ENCODE measurements at places on chromosomes 7 and 10. TPM values are rescaled to one million over a fixed set of nuclear protein-coding genes. Genes with fewer than 3 reads are reported as not detected.

DNA sequence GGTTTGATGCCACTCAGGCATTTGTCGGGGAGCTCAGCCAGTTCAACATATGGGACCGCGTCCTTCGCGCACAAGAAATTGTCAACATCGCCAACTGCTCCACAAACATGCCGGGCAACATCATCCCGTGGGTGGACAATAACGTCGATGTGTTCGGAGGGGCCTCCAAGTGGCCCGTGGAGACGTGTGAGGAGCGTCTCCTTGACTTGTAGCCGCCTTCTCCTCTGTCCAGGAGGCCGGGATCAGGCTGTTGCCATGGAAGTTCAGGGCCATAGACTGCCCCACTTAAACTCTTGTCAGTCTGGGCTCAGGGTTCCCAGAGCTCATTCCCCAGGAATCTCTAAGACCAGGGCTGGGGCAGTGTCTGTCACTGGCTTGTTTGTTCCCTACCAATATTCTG, 11.3 kb downstream of the NPTX2 start:
- no peak for DNase-seq

DNA sequence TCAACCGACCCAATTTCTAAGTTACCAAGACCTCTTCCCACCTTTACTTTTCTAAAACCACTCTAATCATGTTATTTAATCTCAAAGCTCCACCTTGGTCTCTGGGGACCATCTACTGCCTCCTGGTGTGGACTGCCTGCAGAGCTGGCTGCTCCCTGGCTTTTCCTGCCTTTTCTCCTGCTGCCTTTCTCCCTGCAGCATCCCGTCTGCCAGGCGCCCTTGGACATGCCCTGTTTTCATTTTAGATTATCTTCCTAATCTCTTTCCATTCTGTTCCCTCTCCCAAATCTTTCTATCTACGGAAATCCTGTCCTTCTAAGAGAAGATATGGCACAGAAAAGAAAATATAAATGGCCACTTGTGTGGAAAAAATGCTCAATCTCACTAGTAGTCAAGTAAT, 23.1 kb downstream of the TCAF1 start:
- no peak for DNase-seq

DNA sequence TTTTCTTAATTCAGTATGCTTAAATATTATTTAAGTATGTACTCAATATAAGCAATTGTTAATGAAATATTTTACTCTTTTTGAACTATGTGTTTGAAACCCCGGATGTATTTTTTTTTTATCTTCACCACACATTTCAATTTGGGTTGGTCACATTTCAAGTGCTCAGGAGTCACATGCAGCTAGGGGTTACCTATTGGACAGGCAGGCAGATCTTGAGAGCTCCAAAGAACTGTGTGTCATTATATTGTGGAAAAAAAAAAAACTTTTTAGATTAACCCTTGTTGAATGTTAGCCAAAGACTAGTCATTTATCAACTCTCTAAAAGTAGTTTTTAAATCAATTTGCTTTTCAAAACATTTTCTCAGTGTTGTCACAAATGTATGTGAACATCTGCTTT, 37.2 kb downstream of the IKZF1 start:
- DNase-seq = no peak

The VSTM4 gene
- 28.7 TPM for polyA plus RNA-seq

DNA sequence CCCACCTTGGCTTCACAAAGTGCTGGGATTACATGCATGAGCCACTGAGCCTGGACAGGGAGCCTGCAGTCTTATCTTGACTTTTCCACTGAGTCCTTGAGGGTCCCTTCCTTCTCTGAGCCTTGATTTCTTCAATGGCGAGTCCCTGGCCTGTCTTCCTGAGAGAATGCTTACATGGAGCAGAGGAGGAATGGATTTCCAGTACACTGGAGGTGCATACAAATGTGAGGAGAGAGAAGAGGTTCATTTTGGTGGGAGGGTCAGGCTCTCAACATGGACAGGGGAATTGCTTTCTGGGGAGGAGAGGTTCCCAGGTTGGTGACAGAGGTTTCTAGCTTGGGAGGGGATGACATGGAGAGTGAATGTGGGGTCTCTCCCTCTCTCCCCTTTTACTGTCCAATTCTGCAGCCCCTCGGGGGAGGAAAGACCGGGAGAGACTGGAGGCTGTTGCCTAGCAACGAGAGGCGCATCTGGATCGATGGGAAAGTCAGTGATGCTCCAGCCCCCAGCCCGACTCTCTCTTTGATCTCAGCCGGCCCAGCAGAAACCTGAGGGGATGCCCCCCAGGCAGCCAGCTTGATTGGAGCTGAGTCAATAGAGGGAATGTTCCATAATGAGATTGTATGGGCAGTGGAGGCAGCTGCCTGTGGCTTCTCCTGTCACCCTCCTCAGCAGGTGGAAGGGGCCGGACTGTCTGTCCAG, 14.8 kb downstream of the SRRM3 start:
- no peak for DNase-seq

DNA sequence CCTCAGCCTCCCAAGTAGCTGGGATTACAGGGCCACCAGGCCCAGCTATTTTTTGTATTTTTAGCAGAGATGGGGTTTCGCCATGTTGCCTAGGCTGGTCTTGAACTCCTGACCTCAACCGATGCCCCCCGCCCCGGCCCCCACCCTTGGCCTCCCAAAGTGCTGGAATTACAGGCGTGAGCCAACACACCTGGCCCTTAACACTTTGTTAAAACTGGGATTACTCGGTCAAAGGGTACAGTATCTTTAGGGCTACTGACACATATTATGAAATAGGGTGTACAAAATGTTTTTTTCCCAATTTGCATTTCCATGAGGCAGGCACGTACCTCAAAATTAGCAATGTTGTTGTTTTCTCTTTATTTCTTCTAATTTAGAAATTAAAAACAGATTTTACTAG, 11.5 kb downstream of the NUDT5 start:
- DNase-seq = no peak

The OR2A42 gene
- polyA plus RNA-seq = 5.2 TPM

The EPO gene
- polyA plus RNA-seq = 0.13 TPM

The CPA5 gene
- polyA plus RNA-seq = 1.4 TPM

DNA sequence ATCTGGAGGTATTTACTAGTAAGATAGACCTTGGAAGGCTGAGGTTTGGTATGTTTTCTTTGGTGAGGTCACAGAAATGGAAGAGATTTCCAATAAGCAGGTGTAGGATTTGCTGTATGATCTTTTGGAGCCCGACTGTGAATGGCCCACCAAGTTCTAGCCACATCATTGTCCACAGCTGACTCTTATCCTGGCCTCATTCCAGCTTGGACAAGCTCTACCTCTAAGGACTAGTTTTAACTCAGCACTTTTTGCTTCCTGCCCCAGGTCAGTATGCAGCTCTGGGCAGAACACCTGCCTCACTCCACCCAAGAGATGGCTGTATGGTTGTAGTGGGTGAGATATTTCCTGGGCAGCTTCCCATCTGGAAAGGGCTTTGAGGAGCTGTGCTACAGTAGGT, 6.1 kb upstream of the CPA4 start:
- DNase-seq = no peak

The PRPS1L1 gene
- polyA plus RNA-seq = not detected

- DNase-seq = no peak
Observed at GRCh38 chr7:151511946-151512345, 7.7 kb downstream of the RHEB start.

The AKR1C2 gene
- polyA plus RNA-seq = 6.7 TPM

DNA sequence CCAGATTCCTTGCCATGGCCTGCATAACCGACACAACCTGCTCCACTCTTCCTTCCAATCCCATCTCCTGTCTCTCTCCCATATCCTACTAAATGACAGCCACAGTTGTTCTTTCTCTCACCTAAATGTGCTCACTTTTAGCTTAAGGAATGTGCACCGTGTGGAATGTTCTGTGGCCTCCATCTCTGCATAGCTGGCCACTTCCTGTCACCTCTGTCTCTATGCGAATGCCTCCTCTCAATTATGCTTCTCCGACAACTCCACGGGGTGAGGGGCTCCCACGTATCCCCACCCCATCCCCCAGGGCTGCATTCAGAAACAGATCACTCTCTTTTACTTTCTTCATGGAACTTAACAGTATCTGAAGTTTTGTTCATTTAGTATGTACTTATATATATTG, 110.7 kb downstream of the RAB18 start:
- DNase-seq = no peak

GRCh38 chr7:111105269-111105668, 14.3 kb downstream of the LRRN3 start:
- DNase-seq = no peak

The EBF3 gene
- 1.9 TPM for polyA plus RNA-seq

The SPDYE5 gene
- 6.2 TPM for polyA plus RNA-seq
